ENCODE measurements at places on chromosomes 5 and 9.
A peak's percentile ranks its signal among the peaks of the same experiment; 100 is the strongest.

DNA sequence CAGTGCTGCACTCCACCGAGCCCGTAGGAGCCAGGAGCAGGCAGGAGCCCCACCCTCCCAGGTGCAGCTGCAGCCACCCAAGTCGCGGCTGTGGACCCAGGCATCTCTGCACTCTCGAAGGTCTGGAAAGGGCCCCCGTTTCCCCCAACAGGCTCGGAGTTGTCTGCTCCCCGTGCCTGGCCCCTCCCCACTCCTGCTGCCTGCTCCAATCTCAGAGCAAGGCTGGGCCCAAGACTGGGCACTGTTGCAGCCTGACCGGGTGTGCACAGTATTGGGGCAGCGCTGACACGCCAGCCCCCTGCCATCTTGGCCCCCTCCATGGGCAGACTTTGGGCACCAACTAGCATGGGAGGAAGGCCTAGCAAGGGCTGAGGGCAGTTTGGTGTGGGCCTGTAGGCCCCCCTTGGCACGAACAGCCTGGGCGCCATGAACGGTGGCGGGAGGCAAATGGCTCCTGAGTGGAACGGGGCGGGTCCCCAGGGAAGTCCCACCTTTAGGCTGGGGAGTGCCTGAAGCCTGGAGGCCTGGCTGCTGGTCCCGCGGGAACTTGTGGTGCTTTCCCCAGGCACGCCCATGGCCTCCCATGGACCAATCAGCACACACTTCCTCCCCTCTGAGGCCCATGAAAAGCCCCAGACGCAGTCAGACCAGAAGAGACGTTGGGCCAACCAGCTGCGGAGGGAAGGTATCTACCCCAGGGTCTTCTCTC is 60.4 kb downstream of the PSAT1 start:
- no peak for DNase-seq
- H3K4me1 ChIP-seq: no peaks in the 10 kb centered on the region
- H3K4me3 ChIP-seq: no peak overlapping the region
- no peaks in the 10 kb centered on the region for H3K27me3 ChIP-seq
- H3K27ac ChIP-seq: no peak overlapping the region
- no peaks in the 10 kb centered on the region for H3K36me3 ChIP-seq

DNA sequence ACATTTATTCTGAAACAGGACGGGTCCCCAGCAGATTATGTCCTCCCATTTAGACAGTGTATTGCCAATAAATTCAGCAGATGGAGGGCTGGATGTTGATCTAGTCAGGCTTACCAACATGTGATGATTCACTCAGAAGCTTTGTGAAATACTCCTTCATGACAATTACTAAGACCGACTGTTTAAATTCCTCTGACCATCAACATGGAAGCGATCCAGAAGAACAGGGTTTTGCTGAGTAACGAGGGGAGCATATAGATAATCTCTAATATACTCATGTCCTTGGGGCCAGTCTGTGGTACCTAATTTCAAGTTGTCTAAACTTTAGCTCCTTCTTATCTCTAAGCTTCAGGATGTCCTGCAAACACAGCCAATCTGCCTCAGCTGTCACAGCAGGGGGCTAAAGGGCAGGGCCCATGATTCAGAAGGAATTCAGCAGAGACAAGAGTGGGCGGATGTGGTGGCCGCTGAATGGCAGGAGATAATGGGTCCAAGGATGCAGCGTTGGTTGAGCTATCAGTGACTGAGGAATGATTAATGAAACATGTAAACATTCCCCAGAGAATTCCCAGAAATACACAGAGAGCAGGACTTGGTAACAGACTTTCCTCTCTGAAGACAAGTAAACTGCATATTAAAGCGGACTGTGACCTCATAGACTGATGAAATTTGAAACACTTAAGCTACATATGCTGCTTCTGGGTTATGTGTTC is 109.4 kb downstream of the ANKRD55 start:
- H3K36me3 ChIP-seq: no peaks in the 10 kb centered on the region
- DNase-seq: peak; percentile 18
- peak overlapping the region; percentile 17 for H3K27ac ChIP-seq
- no peaks in the 10 kb centered on the region for H3K27me3 ChIP-seq
- H3K4me3 ChIP-seq: no peak overlapping the region

DNA sequence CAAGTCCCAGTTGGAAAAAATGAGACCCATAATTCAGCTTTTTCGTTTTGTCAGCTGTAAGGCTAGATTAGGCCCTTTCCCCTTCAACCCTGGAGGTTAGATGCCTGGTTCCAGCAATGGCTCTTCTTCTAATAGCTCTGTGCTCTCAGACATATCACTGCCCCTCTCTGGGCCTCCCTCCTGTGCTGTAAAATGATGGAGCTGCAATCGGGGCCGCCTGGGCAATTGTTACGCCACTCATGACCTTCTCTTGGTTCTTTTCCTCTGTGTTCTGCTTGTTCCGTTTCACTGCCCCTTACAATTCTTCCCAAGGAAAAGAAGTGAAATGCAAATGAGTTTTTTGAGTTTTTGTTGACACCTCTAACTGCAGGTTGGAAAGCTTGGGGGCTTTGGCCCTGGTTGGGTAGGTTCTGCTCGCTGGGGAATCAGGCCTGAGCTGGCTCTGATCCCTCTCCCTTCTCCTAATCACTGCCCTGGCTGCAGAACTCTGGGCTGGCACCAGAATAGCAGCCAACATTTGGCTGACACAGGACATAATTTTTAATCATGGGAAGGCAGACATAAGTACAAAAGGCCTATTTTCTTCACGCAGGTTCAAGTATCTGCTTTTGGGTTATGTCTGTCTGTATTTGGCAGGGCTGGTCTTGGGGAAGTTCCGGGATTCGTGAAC is 110.9 kb downstream of the FOXD1 start:
- H3K4me1 ChIP-seq: no peaks in the 10 kb centered on the region
- no peaks in the 10 kb centered on the region for H3K36me3 ChIP-seq
- peaks cover 86% of the 10 kb centered on the region for H3K27me3 ChIP-seq
- H3K4me3 ChIP-seq: no peak overlapping the region

- H3K27ac ChIP-seq: no peak overlapping the region
- H3K4me1 ChIP-seq: no peaks in the 10 kb centered on the region
- H3K4me3 ChIP-seq: no peak overlapping the region
- no peak for DNase-seq
These were observed 209.6 kb upstream of the SLC30A5 start for GRCh38 chr5:68884144-68884754.

- no peaks in the 10 kb centered on the region for H3K36me3 ChIP-seq
- H3K27me3 ChIP-seq: no peaks in the 10 kb centered on the region
- no peak for DNase-seq
- H3K4me3 ChIP-seq: no peak overlapping the region
These were observed 256.5 kb downstream of the SEC61B start for GRCh38 chr9:99478469-99479027.

- H3K4me1 ChIP-seq: peaks cover 12% of the 10 kb centered on the region
- no peaks in the 10 kb centered on the region for H3K27me3 ChIP-seq
- H3K4me3 ChIP-seq: no peak overlapping the region
- no peak for DNase-seq
- no peaks in the 10 kb centered on the region for H3K36me3 ChIP-seq
These were observed 42.2 kb downstream of the PTTG1 start for GRCh38 chr5:160463740-160464465.

DNA sequence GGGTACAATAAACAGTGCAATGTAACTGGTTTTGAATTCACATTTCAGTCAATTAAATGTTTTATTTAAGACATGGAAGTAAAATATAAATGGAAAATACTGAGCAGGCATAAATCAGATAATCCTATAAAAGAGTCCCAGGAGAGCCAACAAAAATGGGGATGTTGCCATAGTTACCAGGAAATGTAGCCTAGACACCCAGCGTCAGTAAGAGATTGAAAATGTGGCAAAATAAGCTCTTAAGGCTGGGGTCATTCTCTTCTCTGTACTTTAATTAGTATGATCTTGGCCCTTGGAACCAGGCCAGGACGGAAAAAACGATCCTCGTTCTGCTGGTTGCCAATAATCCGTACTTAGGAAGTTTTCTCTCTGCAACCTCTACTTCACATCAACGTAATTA is 18.9 kb upstream of the RASEF start:
- DNase-seq: no peak
- H3K27me3 ChIP-seq: no peaks in the 10 kb centered on the region
- H3K27ac ChIP-seq: no peak overlapping the region
- no peaks in the 10 kb centered on the region for H3K36me3 ChIP-seq

DNA sequence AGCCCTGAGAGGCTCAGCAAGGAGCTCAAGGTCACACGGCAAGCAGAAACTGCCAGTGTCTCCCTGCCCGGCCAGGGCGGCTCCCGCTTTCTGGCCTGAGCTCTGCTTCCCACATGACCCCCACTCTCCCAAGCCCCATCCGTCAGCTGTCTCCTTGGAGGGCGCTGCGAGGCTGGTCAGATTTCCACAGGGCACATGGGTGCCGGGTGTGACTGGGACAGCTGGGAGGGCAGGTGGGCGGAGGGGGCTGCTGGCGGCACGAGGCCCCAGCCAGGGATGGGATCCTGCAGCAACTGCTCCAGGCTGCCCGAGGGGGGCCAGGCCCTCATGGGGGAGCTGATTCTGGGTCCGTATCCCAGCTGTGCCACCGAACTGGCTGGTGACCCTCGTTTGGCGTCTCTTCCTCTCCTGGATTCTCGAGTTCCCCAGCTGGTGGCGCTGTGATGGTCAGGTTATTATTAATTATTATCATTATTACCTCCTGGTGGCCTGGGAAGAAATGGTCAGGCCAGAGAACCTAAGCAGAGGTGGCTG is 12.9 kb upstream of the WDR38 start:
- no peak for DNase-seq
- no peaks in the 10 kb centered on the region for H3K36me3 ChIP-seq
- no peak overlapping the region for H3K4me3 ChIP-seq
- no peak overlapping the region for H3K27ac ChIP-seq
- no peaks in the 10 kb centered on the region for H3K27me3 ChIP-seq

GRCh38 chr5:174418809-174419539 is 305.4 kb upstream of the MSX2 start:
- H3K4me1 ChIP-seq: no peaks in the 10 kb centered on the region
- no peak overlapping the region for H3K27ac ChIP-seq
- H3K27me3 ChIP-seq: peaks cover 22% of the 10 kb centered on the region
- peak; percentile 11 for DNase-seq

- H3K27me3 ChIP-seq: no peaks in the 10 kb centered on the region
- no peak for DNase-seq
- no peaks in the 10 kb centered on the region for H3K36me3 ChIP-seq
- H3K4me3 ChIP-seq: no peak overlapping the region
- H3K4me1 ChIP-seq: peaks cover 6% of the 10 kb centered on the region
These were observed 403.5 kb upstream of the ST8SIA4 start for GRCh38 chr5:101306391-101307137.

DNA sequence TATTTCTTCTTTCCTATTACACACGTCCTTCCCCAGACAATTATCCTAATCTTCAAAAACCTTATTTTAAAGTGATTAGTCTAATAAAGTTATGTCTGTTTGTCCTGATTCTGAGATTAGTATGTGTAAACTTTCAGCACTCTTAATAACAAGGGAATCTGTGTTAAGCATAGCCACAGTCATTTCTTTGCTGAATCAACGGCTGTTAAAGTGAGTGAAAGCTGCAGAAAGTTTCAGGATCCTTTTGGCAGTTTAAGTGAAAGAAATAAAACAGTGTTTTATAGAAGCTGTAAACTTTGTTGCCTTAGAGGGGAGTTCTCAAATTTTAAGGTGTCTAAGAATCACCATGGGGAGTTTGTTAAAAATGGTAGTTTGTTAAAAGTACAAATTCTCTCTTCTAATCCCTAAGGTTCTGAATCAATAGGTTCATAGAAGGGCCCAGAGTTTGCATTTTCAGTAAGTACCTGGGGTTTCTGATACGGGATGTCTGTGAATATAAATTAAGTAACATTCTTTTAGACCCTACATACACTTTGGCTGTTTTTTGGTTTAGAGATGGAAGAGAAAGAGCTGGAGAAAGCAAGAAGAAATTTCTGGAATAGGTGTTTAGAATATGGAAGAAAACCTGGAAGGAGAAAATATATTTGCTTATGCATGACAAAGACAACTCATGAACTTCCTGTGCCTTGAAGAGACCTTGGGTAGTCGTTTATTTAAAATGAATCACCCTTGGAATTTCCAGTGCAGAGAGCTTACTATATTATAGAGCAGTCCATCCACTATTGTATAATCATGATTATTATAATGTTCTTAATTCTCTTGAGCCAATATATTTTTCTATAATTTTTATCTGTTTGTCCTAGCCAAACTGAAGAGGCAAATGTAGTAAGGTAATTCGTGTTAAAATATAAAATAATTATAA is 45.7 kb downstream of the SCAMP1 start:
- DNase-seq: no peak
- no peak overlapping the region for H3K27ac ChIP-seq
- peaks cover 20% of the 10 kb centered on the region for H3K4me1 ChIP-seq
- no peak overlapping the region for H3K4me3 ChIP-seq
- H3K36me3 ChIP-seq: no peaks in the 10 kb centered on the region
- H3K27me3 ChIP-seq: no peaks in the 10 kb centered on the region

- H3K27me3 ChIP-seq: no peaks in the 10 kb centered on the region
- no peak for DNase-seq
- no peaks in the 10 kb centered on the region for H3K36me3 ChIP-seq
- no peak overlapping the region for H3K4me3 ChIP-seq
- H3K27ac ChIP-seq: no peak overlapping the region
- H3K4me1 ChIP-seq: no peaks in the 10 kb centered on the region
These were observed 243.8 kb downstream of the CSNK1G3 start for GRCh38 chr5:123755653-123756317.

DNA sequence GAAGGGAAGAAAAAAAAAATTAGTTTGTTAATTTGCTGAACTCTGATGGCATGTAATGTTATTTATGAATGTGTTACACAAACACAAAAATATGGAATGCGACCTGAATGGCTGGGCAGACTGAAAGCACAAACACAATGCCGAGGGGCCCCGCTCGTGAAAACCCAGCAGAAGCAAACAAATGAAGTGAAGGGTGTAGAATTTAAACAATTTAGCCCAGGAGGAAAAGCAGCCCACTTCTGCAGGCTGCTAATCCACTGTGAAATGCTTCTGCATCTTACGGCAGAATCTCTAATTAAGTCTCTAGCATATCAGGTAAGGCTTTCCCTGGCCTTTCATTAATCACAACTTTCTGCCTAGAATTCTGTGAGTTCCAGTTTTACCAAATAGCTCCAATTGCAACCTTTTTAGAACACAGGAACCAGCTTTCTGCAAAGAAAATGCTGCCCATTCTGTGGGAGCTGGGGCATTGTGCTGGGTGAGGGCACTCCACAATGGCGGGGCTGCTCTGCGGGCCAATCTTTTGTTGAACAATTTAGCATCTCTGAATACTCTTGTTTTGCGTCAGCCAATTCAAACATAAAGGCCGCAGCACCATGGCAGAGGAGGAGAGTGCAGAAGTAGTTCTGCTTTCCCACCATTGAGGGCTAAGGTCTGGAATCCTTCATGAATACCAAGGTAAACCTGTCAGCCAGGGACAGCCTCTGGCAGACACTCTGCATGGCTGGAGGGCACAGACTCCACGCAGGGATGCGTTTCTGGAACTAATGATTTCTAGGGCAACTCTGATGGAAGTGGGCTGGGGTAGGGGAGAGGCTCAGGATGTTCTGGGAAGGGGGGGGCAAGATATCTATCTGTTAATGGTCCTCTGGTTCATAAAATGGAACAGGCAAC is 66.4 kb downstream of the PTCH1 start:
- no peak for DNase-seq
- H3K4me3 ChIP-seq: no peak overlapping the region
- H3K27me3 ChIP-seq: no peaks in the 10 kb centered on the region
- peaks cover 19% of the 10 kb centered on the region for H3K36me3 ChIP-seq

- no peak for DNase-seq
- no peaks in the 10 kb centered on the region for H3K36me3 ChIP-seq
- no peak overlapping the region for H3K27ac ChIP-seq
- no peak overlapping the region for H3K4me3 ChIP-seq
These were observed 96.1 kb upstream of the DNAH5 start for GRCh38 chr5:14040542-14040941.

GRCh38 chr5:131064669-131065371 is 100.2 kb downstream of the HINT1 start:
- no peak for DNase-seq
- no peak overlapping the region for H3K4me3 ChIP-seq
- H3K4me1 ChIP-seq: peaks cover 4% of the 10 kb centered on the region
- no peaks in the 10 kb centered on the region for H3K36me3 ChIP-seq
- no peak overlapping the region for H3K27ac ChIP-seq
